ENCODE measurements at places on chromosomes 11 and 22. TPM values are rescaled to one million over a fixed set of nuclear protein-coding genes. Genes with fewer than 3 reads are reported as not detected.

ARHGAP8 gene
- total RNA-seq = not detected

MMP8 gene
- total RNA-seq = not detected

SHANK3 gene
- 0.16 TPM for total RNA-seq

KRTAP5-10 gene
- total RNA-seq = not detected

OR56A4 gene
- not detected for total RNA-seq

TSPO gene
- total RNA-seq = 58.3 TPM

RFPL2 gene
- 1.1 TPM for total RNA-seq

NCAM1 gene
- 1.0 TPM for total RNA-seq

ACTN3 gene
- total RNA-seq = 0.32 TPM

IRAG1 gene
- not detected for total RNA-seq

OR51B2 gene
- total RNA-seq = not detected

UPB1 gene
- 0.41 TPM for total RNA-seq

MMP12 gene
- not detected for total RNA-seq

KRTAP5-1 gene
- not detected for total RNA-seq

MIOX gene
- not detected for total RNA-seq

SULT4A1 gene
- total RNA-seq = not detected

CHRDL2 gene
- not detected for total RNA-seq

GUCY1A2 gene
- total RNA-seq = not detected

ST13 gene
- total RNA-seq = 126 TPM

OR51E1 gene
- total RNA-seq = not detected

Measured in naive thymus-derived CD4-positive, alpha-beta T cell (primary cell).